ENCODE measurements at places on chromosomes 5 and 9.

- DNase-seq: no peak
Measured at GRCh38 chr9:19728101-19728500, 60.7 kb downstream of the SLC24A2 start.

DNA sequence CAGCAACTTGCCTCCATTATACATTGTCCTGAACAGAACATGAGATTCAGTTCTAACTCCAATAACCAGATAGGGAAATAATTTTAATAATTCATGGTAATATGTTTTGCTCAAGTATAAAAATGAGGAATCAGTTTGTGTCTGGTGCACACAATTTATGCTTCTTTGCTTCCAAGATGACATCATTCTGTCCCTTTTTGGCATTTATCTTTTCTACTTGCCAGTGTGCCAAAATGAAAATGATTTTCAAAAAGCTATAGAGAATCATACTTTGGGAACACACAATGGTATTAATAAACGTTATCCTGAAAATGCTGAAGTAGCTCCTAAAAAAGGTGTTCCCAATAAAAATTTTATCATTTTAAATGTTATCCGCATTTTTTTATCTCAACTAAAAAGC lies 519.0 kb downstream of the CAAP1 start:
- no peak for DNase-seq

DNA sequence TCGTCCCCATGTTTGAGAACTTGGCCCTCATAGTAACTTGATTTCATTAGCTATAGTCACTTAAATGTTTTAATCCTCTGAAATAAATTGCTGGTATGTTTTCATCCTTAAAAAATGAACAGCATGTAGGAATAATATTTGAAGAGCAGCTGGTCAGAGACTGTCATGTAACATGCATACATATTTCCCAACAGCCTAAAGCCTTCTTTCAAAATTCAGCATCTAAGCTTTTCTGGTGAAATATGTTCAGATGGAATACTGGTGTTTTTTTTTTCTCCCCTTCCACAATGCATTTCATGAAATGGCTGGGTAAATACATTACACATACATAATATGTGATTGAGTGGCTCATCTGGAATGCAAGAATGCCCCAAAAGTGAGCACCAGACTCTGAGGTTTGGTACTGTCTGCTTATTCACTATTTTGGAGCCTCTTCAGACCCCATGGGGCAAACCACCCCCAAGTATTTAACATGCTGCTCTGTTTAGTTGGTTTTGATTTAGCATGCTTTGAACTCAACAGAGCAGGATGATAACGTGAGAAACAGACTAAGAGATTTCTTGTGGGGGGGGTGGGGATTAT lies 94.0 kb downstream of the SMARCA2 start:
- DNase-seq: no peak

DNA sequence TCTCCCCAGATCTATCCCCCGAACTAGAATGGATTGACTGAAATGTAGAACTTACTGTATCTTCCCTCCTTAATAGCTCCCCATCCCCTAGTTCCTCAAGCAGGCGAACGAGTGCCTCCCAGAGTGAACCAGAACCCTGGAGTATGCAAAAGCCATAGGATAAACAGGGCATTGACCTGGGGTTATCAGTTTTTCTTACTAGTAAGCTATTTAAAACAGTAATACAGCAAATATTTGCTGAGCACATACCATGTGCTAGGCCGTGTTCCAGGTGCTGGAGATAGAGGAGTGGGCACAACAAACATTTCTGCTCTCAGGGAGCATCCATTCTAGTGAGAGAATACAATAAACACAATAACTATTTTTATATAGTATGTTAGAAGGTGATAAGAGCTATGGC lies 1.8 kb downstream of the SKP2 start:
- no peak for DNase-seq

- DNase-seq: no peak
Measured at GRCh38 chr5:125251703-125252102, 505.3 kb upstream of the ZNF608 start.

GRCh38 chr5:159782995-159783300 lies 133.3 kb upstream of the ADRA1B start:
- DNase-seq: no peak

- no peak for DNase-seq
Measured at GRCh38 chr5:106822851-106823250, 847.9 kb downstream of the EFNA5 start.

GRCh38 chr5:37110135-37110534 lies 139.0 kb downstream of the CPLANE1 start:
- no peak for DNase-seq

DNA sequence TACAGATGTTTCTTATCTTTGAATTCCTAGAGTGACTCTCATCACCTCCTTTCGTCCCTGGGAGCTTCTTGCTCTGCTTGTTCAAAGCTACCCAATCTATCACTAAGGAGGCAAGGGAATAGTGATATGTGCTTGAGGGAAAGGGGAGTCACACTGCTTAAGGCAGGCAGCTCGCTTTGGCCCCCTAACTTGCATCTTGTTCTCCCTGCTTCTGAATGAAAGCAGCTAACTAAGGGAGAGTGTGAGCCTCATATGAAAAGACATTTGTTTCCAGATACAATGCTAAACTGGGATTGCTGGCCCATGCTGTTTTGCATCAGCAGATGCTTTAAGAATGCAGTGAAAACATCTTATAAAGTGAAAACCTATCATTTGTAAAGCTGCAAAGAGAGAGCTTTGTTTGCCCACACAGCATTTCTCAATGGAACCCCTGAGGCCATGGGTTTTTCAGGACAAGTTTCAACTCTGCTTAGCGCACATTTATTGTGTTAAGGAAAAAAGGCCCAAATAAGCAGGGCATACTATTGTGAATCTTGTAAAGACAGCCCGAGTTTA lies 367.9 kb upstream of the ADAMTSL1 start:
- no peak for DNase-seq

- no peak for DNase-seq
Measured at GRCh38 chr5:115068239-115069086, 101.2 kb downstream of the TRIM36 start.

DNA sequence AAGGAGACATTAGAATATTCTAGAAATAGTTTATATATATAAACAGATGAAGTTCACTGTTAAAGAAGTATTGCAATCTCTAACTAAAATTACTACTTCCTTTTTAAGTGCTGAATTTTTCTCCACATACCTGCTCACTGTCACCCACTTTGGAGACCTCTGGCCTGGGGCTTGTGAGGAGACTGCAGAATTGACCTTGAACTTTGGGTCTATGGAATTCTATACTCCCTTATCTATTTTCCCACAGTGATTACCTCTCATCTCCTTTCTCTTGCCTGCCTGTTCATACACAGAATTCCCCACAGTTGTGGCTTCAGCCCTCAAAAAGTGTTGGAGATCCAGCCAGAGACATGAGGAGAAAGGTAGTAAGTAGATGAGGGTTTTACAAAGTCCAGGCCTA lies 45.4 kb downstream of the LARP1 start:
- no peak for DNase-seq

GRCh38 chr5:134371834-134372340 lies 518 bp downstream of the UBE2B start:
- no peak for DNase-seq

Data from HS-27A (cell line).